ENCODE measurements at places on chromosomes 6 and 20. TPM values are rescaled to one million over a fixed set of nuclear protein-coding genes. Genes with fewer than 3 reads are reported as not detected.

The RBM24 gene
- total RNA-seq: 0.44 TPM

The PAX1 gene
- total RNA-seq: 0.17 TPM

The TEAD3 gene
- total RNA-seq: 5.1 TPM

The CFB gene
- total RNA-seq: 33.1 TPM

The EEF1A1 gene
- total RNA-seq: 8,602 TPM

The TRAPPC3L gene
- total RNA-seq: not detected

The ESR1 gene
- 3.2 TPM for total RNA-seq

The ENPP3 gene
- total RNA-seq: 1.3 TPM

The ECHDC1 gene
- total RNA-seq: 83.8 TPM

The B4GALT5 gene
- 18.1 TPM for total RNA-seq

The MYBL2 gene
- 0.57 TPM for total RNA-seq

The WFDC12 gene
- total RNA-seq: not detected

The HTR1E gene
- not detected for total RNA-seq

The ARMC12 gene
- total RNA-seq: 0.51 TPM

The ENPP5 gene
- total RNA-seq: 0.51 TPM

The WASF1 gene
- 11.9 TPM for total RNA-seq

The KHDC1 gene
- total RNA-seq: 0.88 TPM

The SPACA1 gene
- not detected for total RNA-seq

The SRSF3 gene
- 138 TPM for total RNA-seq

The TUBB1 gene
- total RNA-seq: not detected

The PPDPF gene
- total RNA-seq: 49.9 TPM

The AFDN gene
- total RNA-seq: 85.2 TPM

The ZC2HC1B gene
- total RNA-seq: not detected

The PLN gene
- 6.1 TPM for total RNA-seq

The OR12D3 gene
- total RNA-seq: not detected

The EYS gene
- total RNA-seq: 0.98 TPM

The SEL1L2 gene
- 1.1 TPM for total RNA-seq

The LSM2 gene
- total RNA-seq: 22.2 TPM

The ANKEF1 gene
- 9.2 TPM for total RNA-seq

The MOCS1 gene
- 106 TPM for total RNA-seq

The LPIN3 gene
- 21.1 TPM for total RNA-seq

The FNDC1 gene
- 2.3 TPM for total RNA-seq

The FAM8A1 gene
- total RNA-seq: 40.3 TPM

The RHAG gene
- total RNA-seq: not detected

The NRSN2 gene
- total RNA-seq: 5.2 TPM

The SSTR4 gene
- total RNA-seq: not detected

The PDYN gene
- not detected for total RNA-seq

The VARS2 gene
- 9.1 TPM for total RNA-seq

The UST gene
- 34.6 TPM for total RNA-seq

The DSE gene
- 109 TPM for total RNA-seq

The SLC17A5 gene
- 55.4 TPM for total RNA-seq

The ZSCAN23 gene
- 1.7 TPM for total RNA-seq

The OR2J3 gene
- not detected for total RNA-seq

The PARD6B gene
- total RNA-seq: 1.9 TPM

The LSM14B gene
- 20.9 TPM for total RNA-seq

The MCHR2 gene
- total RNA-seq: not detected

The TMEM170B gene
- 19.2 TPM for total RNA-seq

The PROKR2 gene
- not detected for total RNA-seq

The TCF21 gene
- 0.44 TPM for total RNA-seq

The CCDC170 gene
- 10.3 TPM for total RNA-seq

The KIAA1755 gene
- total RNA-seq: 1.4 TPM

The DEFB132 gene
- total RNA-seq: 38.4 TPM
